Fibroblast of lung (primary cell): ENCODE measurements at places on chromosomes 13 and 19. TPM values are rescaled to one million over a fixed set of nuclear protein-coding genes. Genes with fewer than 3 reads are reported as not detected.

Gene KCNN4
- polyA plus RNA-seq: 0.41 and 0.53 TPM in 2 replicates

GRCh38 chr19:51227966-51228365 lies 3.1 kb downstream of the CD33 start:
- DNase-seq: no peak

- DNase-seq: no peak
Observed at GRCh38 chr19:51271067-51271466, 20.2 kb downstream of the SIGLECL1 start.

Gene ERICH6B
- not detected in 2 replicates for polyA plus RNA-seq

- no peak for DNase-seq
Observed at GRCh38 chr13:91323349-91323748, 24.1 kb upstream of the MIR17HG start.

Gene CYP2F1
- not detected in 2 replicates for polyA plus RNA-seq

DNA sequence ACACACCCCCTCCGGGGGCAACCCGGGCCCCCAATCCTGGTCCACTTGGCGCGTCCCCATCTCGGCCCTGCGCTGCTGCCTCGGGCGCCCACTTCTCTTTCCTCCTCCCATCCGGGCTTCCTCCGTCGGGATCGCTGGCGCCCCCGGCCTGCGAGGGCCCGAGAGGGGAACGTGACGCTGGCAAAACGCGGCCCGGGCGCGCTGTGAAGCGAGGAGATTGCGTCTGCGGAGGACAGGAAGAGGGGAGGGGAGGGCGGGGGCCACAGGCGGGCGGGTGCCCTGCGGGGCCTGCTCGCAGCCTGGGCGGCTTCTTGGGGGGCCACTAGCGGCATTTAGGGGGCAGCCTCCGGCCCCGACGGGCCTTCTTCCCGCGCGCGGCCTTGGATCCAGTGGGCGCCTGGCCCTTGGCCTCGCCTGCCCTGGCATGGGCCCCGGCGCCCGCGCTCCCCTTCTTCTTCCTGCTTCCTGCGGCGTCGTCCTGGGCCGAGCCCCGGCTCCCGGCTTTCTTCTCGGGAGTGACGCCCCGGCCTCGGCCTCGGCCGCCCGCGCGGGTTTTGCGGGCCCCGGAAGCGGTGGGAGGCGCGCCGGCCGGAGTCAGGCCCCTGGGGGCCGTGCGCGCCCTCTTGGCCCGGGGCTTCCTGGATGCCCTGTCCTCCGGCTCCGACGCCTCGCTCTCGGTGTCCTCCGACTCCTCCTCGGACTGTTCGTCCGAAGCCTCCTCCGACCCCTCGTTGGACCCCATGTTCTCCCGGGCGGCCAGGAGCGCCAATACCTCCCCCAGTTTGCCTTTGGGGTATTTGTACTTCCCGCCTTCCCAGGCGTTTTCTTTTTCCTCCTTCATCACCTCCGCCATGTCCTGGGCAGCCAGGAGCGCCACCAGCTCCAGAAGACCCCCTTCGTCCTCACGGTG lies 2.2 kb downstream of the PNMA8B start:
- no peak for DNase-seq

DNA sequence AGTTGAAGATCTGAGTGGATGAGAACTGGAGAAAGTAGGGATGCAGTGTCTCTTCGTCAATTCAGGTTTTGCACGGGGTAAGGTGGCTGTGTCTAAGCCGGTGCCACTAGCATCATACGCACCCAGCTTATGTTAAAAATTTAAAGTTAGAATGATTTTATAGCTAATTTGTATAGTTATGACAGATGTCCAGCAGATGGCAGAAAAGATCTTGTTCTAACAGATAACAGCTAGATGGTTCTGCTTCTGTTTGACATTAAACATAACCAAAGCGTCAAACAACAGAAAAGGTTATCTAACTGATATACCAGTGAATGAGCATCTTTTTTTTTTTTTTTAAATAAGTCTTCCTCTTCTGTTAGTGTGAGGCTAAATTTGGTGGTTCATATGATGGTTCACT lies 18.8 kb upstream of the EDDM13 start:
- DNase-seq: peak; percentile 74

Gene CEACAM7
- polyA plus RNA-seq: not detected in 2 replicates

GRCh38 chr19:10871711-10872545 lies 575 bp downstream of the CARM1 start:
- no peak for DNase-seq

GRCh38 chr13:92547266-92547665 lies 679.3 kb upstream of the GPC6 start:
- peak; percentile 52 for DNase-seq

Gene VPS36
- polyA plus RNA-seq: 15.8 and 16.2 TPM in 2 replicates

Gene ZNF181
- 3.8 and 6.6 TPM in 2 replicates for polyA plus RNA-seq

GRCh38 chr13:113187883-113188665 lies 20.4 kb downstream of the PCID2 start:
- peak; percentile 68 for DNase-seq

DNA sequence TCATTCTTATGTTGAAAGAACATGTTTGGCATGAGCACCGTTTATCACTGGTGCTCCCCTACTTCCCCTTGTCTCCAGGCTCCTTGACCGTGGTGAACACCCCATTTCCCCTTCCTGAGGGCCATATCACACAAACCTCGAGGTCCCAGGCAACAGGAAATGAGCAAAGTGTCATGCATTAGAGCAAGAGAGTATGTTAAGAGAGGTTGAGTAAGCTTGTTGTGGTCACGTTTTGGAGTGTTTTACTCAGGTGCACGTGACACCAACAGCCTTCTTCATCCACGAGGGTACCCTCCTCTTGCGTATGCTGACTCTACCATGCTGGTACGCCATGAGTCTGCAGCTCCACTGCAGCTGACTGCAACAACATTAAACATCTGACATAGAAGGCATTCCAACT lies 482.2 kb upstream of the NBEA start:
- DNase-seq: no peak

DNA sequence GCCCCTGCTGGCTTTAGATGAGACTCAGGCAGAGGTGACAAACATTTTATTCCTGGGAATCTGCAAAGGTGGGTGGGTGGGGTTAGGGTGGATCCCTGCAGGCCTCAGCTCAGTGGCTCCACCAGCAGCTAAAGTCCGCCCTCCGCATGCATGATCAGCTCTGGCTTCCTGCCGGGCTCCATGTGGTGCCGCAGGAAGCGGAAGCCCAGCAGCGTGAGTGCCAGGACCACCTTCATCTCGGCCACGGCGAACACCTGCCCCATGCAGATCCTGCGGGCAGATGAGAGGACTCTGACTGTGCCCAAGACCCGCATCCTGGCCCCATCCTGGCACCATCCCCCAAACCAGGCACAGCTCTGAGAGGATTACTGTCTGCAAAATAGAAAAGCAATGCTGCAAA lies 26.3 kb downstream of the CYP4F2 start:
- no peak for DNase-seq
